ENCODE measurements at places on chromosomes 5 and 9.
A peak's percentile ranks its signal among the peaks of the same experiment; 100 is the strongest.

DNA sequence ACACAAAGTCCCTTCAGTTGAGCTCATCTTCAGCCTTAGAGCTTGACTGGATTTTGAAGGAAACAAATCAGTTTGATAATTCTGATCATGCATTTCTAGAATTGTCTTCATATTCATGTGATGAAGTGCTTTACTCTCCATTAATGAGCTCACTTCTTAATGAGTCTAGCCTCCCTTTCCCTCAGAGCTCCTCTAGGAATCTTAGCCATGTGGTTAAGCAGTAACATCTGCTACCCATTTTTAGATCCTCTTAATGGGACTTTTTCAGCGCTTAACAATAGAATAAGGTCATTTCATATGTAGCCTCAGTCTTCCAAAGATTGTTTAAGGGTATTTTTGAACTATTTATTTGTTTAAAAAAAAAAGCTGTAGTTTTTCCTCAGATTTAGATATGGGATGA is 36.9 kb upstream of the LURAP1L start:
- DNase-seq: no peak

- no peak for DNase-seq
Measured at GRCh38 chr5:3615829-3616228, 20.2 kb downstream of the IRX1 start.

DNA sequence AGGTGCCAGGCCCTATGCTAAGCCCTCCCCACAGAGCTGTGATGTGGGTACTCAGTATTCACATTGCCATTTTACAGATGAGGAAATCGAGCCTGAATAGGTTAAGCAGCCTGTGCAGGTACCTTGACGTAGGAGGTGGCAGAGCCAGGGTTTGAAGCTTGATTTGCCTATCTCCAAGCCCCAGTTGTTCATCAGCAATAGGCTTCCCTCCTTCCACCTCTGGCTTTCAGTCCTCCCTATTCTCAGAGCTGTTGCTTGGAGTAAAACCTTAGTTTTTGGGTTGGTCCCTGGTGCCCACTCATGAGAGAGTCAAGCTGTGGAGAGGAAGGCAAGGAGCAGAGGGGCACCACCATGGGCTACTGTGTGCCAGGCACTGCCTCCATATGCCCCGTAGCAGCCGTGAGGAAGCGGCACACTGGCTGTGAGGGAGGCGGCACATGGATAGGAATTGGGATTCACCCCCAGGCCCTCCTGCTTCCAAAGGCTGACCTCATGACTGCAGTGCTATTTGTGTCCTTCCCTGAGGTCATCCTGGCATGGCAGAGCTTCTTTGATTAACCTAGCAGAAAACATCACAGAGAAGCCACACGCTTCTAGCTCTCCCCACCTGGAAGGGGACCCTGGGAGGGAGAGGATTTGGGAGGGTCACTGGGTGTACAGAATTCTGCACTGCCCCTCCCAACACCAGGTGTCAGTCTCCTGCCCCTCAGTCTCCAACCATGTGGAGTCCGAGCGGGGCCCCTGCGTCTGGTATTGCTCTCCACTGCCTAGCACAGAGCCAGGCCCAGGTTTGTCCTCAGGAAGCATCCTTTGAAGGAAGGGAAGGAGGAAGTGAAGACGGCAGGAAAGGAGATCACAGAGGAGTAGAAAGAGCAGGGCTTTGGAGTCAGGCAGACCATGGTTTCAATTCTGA is 109.8 kb downstream of the RGS3 start:
- DNase-seq: no peak

- DNase-seq: no peak
Measured at GRCh38 chr5:33726422-33727165, 165.2 kb downstream of the ADAMTS12 start.

DNA sequence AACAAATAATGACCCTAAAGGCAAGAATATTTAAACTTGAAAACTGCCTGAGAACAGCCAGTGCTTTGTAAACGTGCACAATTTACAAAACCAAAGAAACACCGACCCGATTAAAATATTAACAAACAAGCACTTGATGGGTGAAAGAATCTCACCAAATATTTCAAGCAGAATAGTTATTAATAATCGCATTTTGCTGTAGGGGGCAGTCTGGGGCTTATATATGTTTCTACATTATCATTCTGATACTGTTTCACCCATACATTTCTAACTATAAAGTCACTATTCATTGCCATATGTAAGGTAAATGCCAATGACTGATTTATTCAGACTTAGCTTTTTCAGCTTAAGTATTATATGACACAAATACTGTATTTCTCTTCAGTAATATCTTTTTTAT is 37.7 kb downstream of the UBAP2 start:
- no peak for DNase-seq

DNA sequence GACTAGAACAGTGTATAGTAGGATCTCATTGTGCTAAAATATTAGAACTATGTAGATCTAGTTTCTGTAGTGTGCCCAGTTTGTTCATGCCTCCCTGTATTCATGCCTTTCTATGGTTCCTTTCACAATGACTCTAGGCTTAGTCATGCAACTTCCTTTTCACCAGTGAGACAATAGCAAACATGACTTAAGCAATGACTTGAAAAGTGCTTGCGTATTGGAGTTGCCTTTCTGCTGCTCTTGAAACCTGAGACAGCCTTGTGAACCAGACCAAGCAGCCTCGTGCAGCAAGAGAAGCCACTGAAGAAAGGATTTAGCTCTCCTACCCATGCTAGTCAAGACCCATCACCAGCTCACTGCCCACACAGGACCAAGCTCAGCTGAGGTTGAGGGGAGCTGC is 294.5 kb upstream of the TAS2R1 start:
- no peak for DNase-seq

- DNase-seq: no peak
Measured at GRCh38 chr5:139690064-139690802, 42.1 kb downstream of the CXXC5 start.

DNA sequence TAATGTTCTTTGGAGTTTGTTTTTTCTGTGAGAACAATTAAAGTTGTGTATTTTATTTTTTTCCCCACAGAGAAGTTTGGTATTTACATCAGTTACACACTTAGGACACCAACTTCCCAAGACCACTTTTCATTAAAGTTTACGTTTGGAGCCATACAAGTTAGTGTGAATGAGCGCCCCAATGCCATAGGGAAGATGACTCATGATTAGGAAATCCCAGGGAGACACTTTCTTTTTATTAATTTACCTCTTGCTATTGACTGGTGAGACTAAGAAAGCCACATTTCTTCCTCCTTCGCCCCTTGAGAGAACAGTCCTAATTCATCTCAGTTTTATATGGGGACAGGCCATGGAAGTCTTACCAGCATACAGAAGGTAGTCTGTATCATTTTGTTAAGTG is 57.1 kb downstream of the EDIL3 start:
- no peak for DNase-seq

DNA sequence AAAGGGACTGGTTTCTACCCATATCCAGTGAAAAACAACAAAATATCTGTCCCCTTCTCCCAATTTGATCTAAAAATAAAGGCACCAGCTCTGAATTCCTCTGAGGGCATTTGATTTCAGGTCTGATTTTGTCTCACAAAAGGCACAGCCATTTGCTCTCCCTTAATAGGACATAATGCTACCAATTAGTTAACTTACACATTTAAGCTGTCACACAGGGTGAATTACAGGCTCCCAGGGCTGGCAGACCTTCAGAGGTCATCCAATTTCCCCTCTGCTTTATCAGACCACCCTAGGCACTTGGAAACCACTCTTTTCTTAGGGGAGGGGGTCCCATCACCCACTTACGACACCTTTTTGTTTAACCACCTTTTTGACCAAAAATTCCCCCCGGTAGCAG is 319.9 kb downstream of the SPOCK1 start:
- no peak for DNase-seq

DNA sequence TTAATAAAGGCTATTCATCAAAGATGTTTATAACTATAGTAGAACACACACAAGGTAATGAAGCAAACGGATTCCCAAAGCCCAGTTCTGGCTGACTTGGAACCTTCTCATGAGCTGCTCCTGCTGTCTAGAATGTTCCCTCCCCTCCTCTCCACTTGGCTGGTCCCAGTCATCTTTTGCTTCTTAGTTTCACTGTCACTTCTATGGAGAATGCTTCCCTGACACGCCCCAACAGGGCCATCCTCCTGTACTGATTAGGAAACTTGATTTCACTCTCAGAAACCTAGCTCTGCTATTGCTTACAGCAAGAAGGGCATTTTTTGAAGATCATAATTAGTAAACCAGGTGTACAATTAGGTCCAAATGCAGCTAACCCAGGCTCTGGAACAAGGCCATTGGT is 3.2 kb upstream of the RAPGEF1 start:
- no peak for DNase-seq

DNA sequence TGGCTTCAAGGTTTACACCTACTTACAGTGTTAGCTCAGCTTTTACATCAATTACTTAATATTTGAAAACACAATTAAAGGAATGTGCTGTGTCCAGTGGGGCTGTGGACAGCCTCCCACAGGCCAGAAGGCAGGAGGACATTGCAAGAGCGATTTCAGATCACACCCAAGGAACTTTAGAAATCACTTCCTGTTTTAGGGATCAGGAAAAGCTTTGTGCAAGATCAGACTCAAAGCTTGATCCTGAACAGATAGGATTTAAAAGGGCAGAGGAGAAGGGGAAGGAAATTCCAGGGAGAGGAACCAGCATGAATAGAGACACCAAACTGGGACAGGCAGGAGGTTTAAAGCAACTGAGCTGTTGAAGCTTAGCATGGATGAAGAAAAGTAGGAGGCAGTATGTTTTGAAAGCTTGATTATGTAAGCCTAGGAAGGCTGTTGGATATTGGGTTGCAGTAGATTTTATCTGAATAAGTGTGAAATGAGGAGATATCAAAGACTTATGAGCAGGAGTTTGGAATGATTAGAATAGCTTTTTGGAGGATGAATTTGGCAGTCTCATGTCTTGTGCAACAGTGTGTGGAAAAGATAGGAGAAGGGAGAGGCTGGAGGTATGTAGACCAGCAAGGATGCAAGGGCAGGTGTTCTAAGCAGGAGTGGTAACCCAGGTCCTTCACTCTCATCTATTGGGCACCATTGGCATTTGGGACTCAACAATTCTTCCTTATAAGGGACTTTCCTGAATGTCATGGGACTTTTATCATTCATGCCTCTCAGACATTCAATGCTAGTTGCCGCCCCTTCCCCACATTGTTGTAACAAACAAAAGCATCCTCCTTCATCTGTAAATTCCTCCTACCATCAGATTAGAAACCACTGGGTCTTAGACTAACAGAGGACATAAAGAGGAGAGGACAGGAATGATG is 123.5 kb downstream of the TARS1 start:
- DNase-seq: no peak

- DNase-seq: peak; percentile 42
Measured at GRCh38 chr9:33159777-33160127, 7.4 kb downstream of the B4GALT1 start.

- DNase-seq: no peak
Measured at GRCh38 chr5:149175346-149176105, 34.2 kb downstream of the ABLIM3 start.

- no peak for DNase-seq
Measured at GRCh38 chr5:95426227-95426626, 35.1 kb downstream of the FAM81B start.

- no peak for DNase-seq
Measured at GRCh38 chr9:125495172-125496119, 211.6 kb downstream of the MAPKAP1 start.

- no peak for DNase-seq
Measured at GRCh38 chr5:110738503-110738811, 350 bp upstream of the SLC25A46 start.

DNA sequence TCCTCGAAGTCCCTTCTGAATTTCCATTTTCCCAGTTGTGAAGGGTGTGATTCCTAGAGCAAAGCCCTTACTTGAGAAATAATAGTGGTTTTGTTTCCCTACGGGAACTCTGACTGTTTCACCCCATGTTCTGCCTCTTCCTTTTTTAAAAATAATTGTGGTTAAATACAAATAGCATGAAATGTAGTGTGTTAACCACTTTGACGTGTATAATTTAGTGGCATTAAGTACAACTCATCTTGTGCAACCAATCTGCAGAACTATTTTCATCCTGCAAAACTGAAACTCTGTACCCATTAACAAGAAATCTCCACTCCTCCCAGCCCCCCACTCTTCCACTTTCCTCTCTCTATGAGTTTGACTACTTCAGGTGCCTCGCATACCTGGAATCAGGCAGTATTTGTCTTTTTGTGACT is 35.6 kb upstream of the HAND1 start:
- no peak for DNase-seq

GRCh38 chr5:174645677-174646076 is 78.7 kb upstream of the MSX2 start:
- no peak for DNase-seq

DNA sequence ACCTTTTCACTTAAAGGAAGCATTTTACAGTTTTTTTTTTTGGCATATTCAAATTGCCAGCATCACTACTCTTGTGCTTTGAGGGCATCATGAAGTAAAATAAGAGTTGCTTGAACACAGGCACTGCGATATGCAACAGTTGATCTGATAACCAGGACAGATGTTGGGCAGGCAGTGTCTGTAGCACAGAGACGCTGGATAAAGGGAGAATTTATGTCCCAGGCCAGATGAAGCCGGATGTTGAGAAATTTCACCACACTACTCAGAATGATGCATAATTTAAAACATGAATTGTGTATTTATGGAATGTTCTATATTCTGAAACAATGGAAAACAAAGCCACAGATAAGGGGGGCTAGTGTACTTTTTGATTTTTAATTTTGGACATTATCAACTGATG is 71.4 kb downstream of the SLC12A2 start:
- DNase-seq: no peak

DNA sequence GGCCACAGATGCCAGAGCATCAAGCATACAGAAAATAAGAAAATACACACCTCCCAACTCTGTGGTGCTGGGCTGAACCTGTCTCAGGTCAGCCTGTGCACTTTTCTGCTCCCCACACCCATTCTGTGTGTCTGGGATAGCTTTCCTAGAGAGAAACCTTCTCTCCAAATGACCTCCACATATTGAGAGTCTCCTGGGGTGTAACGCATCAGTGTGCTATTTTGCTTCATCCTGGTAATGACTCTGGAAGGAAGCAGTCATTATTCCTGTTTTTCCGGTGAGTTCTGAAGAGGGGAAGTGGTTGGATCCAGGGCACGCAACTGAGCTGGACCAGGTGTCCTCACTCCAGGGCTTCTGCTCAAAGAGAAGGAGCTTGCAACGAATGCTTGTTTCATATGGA is 73.2 kb upstream of the SH3PXD2B start:
- DNase-seq: no peak

- peak; percentile 36 for DNase-seq
Measured at GRCh38 chr5:91225848-91226686, 157.1 kb downstream of the ARRDC3 start.

DNA sequence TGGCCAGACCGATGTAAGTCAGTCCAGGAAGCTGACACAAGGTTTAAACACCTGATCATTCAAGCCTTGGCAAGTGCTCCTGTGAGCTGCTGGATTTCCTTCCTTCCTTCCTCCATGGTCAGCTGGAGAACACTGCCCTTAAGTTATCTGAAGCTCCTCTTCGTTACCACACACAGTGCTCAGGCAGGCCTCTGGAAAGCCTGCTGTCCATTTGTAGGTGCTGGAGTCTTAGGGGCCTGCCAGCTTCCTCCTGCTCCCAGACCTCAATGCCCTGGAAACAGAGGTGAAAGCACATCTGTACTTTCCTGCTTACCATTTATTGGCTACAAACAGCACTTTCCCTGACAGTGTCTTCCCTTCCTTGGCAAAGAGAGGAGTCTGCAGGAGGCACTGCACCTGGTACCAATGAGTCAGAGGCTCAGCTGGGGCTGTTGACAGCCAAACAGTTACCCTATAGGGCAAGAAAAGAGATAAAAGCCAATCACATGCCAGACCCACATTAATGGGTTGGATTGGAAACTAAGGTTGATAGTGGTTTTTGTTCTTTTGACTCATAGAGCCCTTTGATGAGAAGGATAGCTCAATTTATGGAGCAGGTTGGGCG is 72.6 kb upstream of the PUM3 start:
- DNase-seq: no peak
